ENCODE measurements at places on chromosomes 1 and 21. TPM values are rescaled to one million over a fixed set of nuclear protein-coding genes. Genes with fewer than 3 reads are reported as not detected.

Gene COL8A2
- total RNA-seq = 0.04 TPM

Gene LRRC3
- 0.04 TPM for total RNA-seq

Gene EPHA10
- total RNA-seq = not detected

Gene C1orf94
- total RNA-seq = not detected

Gene CFAP45
- total RNA-seq = 0.72 TPM

Gene A3GALT2
- total RNA-seq = not detected

Gene USP33
- 42.2 TPM for total RNA-seq

Gene DDR2
- total RNA-seq = 1.7 TPM

Gene ESRRG
- total RNA-seq = not detected

Gene S100A16
- 4.3 TPM for total RNA-seq

Gene CFHR4
- not detected for total RNA-seq

Gene PROX1
- 0.09 TPM for total RNA-seq

- no peak for DNase-seq
Observed at GRCh38 chr1:6454856-6455751, 10.9 kb downstream of the TNFRSF25 start.

GRCh38 chr1:223034270-223034798, 108.7 kb downstream of the TLR5 start:
- DNase-seq = no peak

- no peak for DNase-seq
Observed at GRCh38 chr1:2119886-2120285, 69.7 kb downstream of the PRKCZ start.

DNA sequence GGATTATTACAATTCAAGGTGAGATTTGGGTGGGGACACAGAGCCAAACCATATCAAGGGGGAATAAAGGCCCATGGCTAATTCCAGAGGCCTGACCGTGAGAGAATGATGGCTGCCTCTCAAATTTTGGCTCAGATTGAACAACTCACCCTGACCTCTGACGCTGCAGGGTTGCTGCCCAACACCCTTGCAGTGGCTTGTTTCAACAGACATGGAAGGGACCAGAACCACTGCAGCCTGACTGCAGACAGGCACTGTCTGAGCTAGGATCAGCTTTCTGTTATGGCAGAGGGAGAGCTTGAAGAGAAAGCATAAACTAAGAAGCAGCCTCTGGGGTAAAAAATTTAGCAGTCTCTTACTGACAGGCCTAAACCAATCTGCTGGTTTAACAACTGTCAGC, 90.2 kb upstream of the GADD45A start:
- no peak for DNase-seq

DNA sequence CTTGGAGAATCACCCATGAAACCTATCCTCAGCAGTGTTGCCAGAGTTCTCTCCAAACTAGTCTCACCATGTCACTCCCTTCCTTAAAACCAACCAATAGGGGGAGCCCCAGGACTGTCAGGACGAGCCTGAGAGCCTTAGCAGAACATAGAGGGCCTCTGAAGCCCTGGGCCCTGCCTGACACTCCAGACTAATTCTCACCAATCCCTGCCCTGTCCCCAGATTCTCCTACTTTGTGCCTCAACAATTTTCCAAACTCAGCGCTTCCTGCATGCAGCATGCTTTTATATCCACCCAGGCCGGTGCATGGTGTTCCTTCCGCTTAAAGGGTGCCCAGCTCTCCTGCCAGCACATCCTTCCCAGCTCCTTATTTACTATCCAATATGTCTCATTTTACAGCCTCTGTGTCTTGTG, 42.7 kb downstream of the HSD3B1 start:
- peak; percentile 26 for DNase-seq

- no peak for DNase-seq
Observed at GRCh38 chr21:37891972-37892371, 24.3 kb downstream of the KCNJ6 start.

DNA sequence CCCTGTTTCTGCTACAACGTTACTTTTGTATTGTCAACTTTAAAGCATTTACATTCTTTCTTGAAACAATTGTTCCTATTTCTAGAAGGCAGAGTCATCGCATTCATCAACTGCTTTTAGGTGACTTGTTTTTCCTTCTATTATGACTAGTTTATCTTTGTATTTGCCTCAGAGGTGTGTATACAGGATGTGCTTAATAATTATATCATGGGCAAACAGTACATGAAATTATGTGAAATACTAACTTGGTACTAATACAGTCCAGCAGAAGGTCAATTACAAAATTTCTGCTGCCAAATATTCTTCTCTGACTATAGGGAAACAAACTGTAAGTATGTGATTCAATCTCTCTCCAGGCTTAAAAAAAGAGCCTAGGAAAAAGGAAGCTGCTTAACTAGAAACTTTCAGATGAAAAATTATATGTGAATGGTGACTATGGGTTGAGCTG, 101.6 kb downstream of the C4BPA start:
- DNase-seq = no peak

DNA sequence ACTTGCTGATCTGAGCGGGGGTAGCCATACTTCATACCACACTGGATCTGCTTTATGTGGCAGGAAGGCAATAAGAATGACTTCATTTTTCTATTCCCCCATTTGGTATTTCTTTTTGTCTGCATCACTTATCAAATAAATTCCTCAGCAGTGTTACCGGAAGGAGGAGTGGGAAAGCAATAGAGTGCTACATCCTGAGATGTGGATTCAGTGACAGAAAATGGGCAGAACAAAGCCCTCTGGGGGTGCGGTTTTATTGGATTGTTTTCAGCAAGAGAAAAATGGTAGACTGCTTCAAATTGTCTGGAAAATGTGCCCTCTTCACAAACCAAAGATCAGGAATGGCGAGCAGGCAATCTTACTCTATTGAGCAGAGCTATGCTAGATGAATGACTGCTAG, 751.9 kb upstream of the NEGR1 start:
- DNase-seq = no peak

- DNase-seq = no peak
Observed at GRCh38 chr1:230747890-230748800, 957 bp downstream of the CAPN9 start.

DNA sequence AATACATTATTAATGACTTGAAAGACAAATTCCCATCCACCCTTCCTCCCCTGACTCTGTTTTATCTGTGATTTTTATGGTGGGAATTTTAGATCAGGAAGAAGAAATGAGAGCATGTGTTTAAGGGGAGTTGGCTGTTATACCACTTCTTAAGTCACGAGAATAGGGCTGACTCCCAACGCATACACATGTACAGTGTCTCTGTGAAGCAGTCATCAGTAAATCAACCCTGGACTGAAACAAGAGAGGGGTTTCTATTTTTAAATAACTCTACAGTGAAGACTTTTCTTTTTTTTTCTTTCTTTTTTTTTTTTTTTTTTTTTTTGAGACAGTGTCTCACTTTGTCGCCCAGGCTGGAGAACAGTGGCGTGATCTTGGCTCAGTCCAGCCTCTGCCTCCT, 106.1 kb downstream of the LBR start:
- DNase-seq = no peak

DNA sequence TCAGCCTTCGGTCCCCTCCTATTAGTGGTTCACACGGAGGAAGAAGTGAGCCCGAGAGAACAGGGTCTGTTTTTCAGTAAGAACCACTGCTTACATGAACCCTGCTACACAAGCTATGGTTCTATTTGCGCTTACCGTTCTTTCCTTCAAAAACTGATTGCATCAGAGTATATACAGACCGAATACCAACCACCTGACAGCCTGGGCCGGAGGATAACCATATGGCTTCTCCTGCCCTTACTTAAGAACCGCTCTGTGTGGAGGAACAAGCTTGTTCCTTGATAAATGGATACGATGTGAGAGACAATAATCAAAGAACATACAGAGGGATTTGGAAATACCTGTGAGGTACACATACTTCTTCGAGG, 1.1 kb upstream of the KCNT2 start:
- DNase-seq = no peak

- no peak for DNase-seq
Observed at GRCh38 chr1:22410928-22411495, 40.6 kb upstream of the ZBTB40 start.

DNA sequence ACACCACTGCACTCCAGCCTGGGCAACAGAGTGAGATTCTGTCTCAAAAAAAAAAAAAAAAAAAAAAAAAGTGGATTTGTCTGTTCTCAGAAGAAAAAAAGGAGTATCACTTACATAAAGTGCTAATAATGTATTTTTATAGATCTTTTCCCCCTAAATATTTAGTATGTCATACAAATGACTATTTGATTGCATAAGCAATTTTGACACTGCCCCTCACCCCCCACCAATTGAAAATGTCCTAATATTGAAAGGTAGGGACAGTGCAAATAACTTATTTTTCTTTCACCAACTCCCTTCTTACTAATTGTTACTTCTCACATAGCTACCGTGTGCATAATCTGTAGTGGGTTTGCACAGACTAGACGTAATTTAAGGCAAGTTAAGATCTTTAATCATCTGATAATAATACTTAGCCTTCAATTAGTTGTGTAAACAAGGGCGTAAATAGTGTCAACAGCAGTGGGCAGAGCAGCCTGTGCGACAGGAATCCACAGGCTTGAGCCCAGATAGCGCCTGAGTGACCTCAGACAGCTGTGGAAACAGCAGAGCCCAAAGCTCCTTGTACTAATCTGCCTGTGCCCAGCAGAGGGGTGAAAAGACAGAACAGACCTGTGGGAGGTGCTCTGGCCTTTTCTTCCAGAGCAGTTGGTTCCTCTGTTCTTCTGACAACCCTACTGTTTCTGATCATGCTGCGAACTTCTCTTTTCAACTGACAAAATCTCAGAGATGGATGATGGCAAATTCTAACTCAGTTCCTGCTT, 4.5 kb upstream of the IER5 start:
- DNase-seq = peak; percentile 87
